ENCODE measurements at places on chromosomes 11 and 22. TPM values are rescaled to one million over a fixed set of nuclear protein-coding genes. Genes with fewer than 3 reads are reported as not detected.
A peak's percentile ranks its signal among the peaks of the same experiment; 100 is the strongest.

Gene DMC1
- 1.1 TPM for total RNA-seq

Gene VSIG10L2
- not detected for total RNA-seq

Gene SLC22A25
- not detected for total RNA-seq

Gene CREBZF
- total RNA-seq = 103 TPM

Gene TEX12
- total RNA-seq = not detected

Gene OR52K1
- total RNA-seq = not detected

Gene MYBPC3
- total RNA-seq = not detected

Gene BIRC3
- 198 TPM for total RNA-seq

Gene NCAPH2
- total RNA-seq = 81.8 TPM

Gene C11orf16
- not detected for total RNA-seq

Gene SSTR3
- 8.2 TPM for total RNA-seq

Gene USP2
- 0.22 TPM for total RNA-seq

DNA sequence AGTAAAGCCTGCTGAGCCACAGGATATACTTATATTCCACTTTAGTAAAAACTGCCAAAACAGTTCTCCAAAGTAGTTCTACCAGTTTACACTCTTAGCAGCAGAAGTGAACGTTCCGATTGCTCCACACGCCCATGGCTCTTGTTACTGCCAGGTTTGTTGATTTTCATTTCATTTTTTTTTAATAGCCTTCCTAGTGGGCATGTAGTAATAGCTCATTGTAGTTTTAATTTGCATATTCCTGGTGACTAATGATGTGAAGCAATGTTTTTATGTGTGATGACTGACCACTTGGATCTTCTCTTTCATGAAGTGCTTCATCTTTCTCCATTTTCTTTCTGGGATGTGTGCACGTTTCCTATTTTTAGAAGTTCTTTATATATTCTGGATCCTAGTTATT, 4.8 kb upstream of the C11orf97 start:
- H3K27me3 ChIP-seq = no peaks in the 10 kb centered on the region
- no peaks in the 10 kb centered on the region for H3K36me3 ChIP-seq
- DNase-seq = no peak
- peaks cover 8% of the 10 kb centered on the region for H3K4me1 ChIP-seq

DNA sequence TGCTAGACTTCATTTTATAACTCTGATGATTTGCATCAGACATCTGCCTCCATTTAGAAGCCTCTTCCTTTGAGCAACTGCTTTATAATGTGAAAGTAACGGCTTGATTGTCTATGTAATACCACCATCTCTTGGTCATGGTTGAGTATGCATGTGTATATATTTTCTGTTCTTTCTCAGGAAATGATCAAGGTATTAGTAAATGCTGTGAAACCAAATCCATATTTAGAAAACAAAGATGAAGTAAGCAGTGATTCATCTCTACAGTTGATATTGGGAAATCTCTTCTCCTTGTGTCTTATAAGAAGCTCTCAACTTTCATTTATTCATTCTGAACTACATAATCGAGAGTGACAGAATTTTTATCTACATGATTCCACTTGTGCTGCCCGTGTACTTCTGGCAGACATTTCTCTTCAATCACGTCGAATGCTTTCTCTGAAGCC, 104.6 kb upstream of the ANO3 start:
- no peak for DNase-seq
- H3K27ac ChIP-seq = no peak overlapping the region
- no peak overlapping the region for H3K4me3 ChIP-seq

- H3K27ac ChIP-seq = no peak overlapping the region
- H3K4me1 ChIP-seq = no peaks in the 10 kb centered on the region
- H3K27me3 ChIP-seq = no peaks in the 10 kb centered on the region
- H3K4me3 ChIP-seq = no peak overlapping the region
Measured at GRCh38 chr22:47681411-47682165, 919.1 kb downstream of the TBC1D22A start.

DNA sequence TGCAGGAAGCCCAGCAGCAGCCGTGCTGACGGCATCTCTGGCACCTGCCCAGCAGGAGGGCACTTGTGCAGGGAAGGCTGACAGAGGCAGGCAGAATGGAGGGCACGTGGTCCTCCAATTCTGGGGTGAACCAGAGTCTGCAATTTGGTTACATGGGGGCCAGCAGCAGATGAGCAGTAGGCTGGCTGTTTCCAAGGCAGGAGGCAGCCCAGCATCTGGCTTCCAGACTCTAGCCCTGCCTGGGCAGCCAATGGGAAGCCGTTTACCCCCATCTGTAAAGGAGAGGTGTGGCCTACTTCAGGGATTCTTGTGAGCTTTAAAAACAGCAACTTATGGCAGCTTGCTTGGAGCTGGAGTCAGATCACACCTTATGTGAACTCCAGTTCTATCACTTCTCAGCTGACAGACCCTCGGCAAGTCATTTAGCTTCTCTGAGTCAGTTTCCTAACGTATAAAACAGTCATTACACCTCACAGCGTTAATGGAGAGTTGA, 27.9 kb upstream of the RASL10A start:
- no peak for DNase-seq
- no peaks in the 10 kb centered on the region for H3K4me1 ChIP-seq
- H3K4me3 ChIP-seq = no peak overlapping the region
- H3K27ac ChIP-seq = no peak overlapping the region
- H3K27me3 ChIP-seq = no peaks in the 10 kb centered on the region
- H3K36me3 ChIP-seq = peaks cover 78% of the 10 kb centered on the region

GRCh38 chr11:64138398-64138797, 27.5 kb downstream of the MACROD1 start:
- no peak for DNase-seq
- no peak overlapping the region for H3K27ac ChIP-seq
- H3K4me3 ChIP-seq = no peak overlapping the region
- H3K4me1 ChIP-seq = no peaks in the 10 kb centered on the region
- H3K27me3 ChIP-seq = no peaks in the 10 kb centered on the region

DNA sequence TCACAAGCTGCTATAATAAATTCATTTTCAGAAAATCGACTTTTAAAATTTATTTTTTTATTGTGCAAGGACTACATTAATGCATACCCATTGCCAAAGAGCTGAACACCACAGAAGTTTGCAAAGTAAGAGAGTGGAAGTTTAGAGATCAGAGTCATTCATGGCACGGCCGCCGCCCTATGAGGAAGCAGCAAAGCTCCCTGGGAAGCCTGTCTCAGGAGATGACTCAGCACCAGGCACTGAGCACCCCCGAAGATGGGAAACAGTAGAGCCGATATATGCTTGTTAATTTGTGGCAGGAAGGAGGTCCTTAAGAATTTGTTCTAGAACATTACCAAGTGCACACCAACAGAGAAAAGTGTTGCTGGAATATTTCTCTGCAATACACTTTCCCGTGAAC, 693.7 kb downstream of the OPCML start:
- no peaks in the 10 kb centered on the region for H3K27me3 ChIP-seq
- no peaks in the 10 kb centered on the region for H3K36me3 ChIP-seq
- no peaks in the 10 kb centered on the region for H3K4me1 ChIP-seq
- no peak for DNase-seq

- peak overlapping the region; percentile 81 for H3K27ac ChIP-seq
- no peaks in the 10 kb centered on the region for H3K36me3 ChIP-seq
- no peak for DNase-seq
- no peaks in the 10 kb centered on the region for H3K27me3 ChIP-seq
Measured at GRCh38 chr11:67631411-67631810, 1.7 kb upstream of the NUDT8 start.

DNA sequence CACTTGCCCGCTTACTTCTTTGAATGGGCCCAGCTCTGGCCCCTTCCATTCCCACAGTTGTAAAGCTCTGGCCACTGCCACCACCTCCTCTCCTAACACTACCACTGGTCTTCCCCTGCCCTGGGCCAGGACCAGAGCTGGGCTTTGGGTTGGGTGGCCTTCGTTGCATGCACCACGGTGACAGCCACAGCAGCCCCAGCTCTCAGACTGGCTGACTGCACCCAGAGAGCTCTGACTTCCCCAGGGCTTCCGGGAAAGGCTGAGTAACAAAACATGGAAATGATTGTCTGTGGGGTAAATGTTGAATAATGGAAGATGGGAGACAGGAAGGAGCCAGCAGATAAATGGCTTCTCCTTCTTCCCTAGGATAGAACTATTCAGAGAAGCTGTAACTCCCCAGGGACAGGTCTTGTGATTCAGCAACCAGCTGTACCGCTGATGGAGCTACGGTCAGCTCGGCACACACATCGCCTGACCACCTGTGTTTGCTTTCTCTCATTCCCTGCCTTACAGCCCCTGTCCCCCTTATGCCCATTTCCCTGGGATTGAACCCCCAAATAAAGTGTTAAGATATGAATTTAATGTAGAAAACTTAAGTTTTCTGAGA, 27.6 kb downstream of the SCN4B start:
- H3K27me3 ChIP-seq = no peaks in the 10 kb centered on the region
- H3K4me1 ChIP-seq = no peaks in the 10 kb centered on the region
- H3K4me3 ChIP-seq = no peak overlapping the region
- no peak overlapping the region for H3K27ac ChIP-seq
- DNase-seq = no peak
- no peaks in the 10 kb centered on the region for H3K36me3 ChIP-seq

DNA sequence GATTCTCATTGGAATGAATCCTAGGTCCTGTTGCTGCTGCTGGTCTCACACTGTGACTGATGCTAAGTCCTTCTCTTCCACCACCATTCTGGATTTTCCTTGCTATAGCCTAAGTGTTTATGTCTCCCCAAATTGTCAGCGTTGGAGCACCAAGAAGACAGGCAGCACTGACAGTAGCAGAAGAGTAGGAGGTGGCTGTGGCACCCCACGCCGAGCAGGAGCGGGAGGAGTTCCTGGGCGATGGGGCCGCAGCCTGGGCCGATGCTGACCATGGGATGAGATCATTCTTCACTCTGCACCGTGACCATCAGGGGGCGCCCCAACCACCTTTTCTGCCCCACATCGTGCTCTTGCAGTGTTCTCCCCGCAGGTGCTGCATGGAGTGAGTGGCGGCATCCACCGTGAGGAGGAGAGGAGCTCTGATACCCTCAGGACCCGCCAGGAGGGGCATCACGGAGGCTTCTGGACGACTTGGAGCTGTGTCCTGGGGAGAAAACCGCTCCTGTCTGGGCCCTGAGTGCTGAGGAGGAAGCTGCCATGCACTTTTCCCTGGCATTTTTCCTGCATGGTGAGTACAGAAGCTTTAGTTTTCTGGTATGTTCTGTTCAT, 57.0 kb downstream of the LRRC74B start:
- no peaks in the 10 kb centered on the region for H3K36me3 ChIP-seq
- H3K27me3 ChIP-seq = no peaks in the 10 kb centered on the region
- no peak overlapping the region for H3K4me3 ChIP-seq
- no peak overlapping the region for H3K27ac ChIP-seq
- peaks cover 7% of the 10 kb centered on the region for H3K4me1 ChIP-seq

GRCh38 chr11:72627594-72628281, 46.5 kb downstream of the PDE2A start:
- no peak overlapping the region for H3K4me3 ChIP-seq
- H3K4me1 ChIP-seq = no peaks in the 10 kb centered on the region
- no peak overlapping the region for H3K27ac ChIP-seq
- DNase-seq = no peak
- no peaks in the 10 kb centered on the region for H3K36me3 ChIP-seq

DNA sequence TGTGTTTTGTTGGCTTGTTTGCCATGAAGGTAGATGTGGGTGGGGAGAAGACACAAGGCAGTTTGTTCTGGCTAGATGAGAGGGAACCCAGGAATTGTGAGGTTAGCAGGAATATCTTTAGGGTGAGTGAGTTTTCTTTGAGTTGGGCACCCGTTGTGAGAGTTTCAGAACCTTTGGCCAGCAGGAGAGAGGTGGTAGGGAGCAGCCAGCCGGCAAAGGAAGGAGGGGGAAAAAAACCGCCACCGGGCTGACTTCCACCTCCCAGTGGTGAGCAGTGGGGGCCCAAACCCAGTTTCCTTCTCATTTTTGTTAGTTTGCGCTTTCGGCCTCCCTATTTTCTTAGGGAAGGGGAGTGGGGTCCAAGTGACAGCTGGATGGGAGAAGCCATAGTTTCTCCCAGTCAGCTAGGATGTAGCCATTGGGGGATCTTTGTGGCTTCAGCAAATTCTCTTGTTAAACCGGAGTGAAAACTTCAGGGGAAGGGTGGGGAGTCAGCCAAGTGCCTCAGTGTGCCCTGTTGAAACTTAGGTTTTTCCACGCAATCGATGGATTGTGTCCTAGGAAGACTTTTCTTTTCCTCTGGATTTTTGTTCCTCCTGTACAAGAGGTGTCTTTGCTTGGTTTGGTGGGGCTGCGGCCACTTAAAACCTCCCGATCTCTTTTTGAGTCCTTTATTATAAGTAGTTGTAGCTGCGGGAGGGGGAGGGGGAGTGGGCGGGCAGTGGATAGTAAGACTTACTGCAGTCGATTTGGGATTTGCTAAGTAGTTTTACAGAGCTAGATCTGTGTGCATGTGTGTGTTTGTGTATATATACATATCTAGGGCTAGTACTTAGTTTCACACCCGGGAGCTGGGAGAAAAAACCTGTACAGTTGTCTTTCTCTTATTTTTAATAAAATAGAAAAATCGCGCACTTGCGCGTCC, 1.1 kb upstream of the GCAT start:
- no peaks in the 10 kb centered on the region for H3K36me3 ChIP-seq
- H3K4me1 ChIP-seq = peaks cover 57% of the 10 kb centered on the region
- H3K4me3 ChIP-seq = no peak overlapping the region
- peaks cover 20% of the 10 kb centered on the region for H3K27me3 ChIP-seq

- no peaks in the 10 kb centered on the region for H3K27me3 ChIP-seq
- no peaks in the 10 kb centered on the region for H3K4me1 ChIP-seq
- DNase-seq = no peak
- no peaks in the 10 kb centered on the region for H3K36me3 ChIP-seq
- no peak overlapping the region for H3K4me3 ChIP-seq
- no peak overlapping the region for H3K27ac ChIP-seq
Measured at GRCh38 chr11:2550606-2550970, 105.8 kb downstream of the KCNQ1 start.

DNA sequence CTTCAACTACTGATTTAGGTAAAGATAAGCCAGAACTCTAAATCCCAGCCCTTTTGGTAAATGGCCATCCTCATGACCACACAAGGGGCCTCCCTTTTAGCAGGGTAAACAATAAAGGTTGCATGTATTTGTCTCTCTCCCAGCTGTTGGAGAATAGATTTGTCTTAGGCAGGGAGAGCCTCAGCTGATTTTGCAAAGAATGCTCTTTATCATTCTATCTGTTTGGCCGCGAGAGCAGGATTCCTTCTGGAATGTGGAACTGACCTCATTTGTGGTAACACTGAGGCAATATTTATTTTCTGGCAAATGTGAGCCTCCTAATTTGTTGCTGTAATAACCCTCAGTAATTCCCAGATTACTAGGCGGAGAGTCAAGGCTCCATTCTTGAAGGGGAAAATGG, 15.3 kb downstream of the PTS start:
- no peak overlapping the region for H3K27ac ChIP-seq
- H3K4me1 ChIP-seq = no peaks in the 10 kb centered on the region
- H3K36me3 ChIP-seq = peaks cover 13% of the 10 kb centered on the region
- no peak overlapping the region for H3K4me3 ChIP-seq
- DNase-seq = no peak
